ENCODE measurements at places on chromosomes 16 and 17.

DNA sequence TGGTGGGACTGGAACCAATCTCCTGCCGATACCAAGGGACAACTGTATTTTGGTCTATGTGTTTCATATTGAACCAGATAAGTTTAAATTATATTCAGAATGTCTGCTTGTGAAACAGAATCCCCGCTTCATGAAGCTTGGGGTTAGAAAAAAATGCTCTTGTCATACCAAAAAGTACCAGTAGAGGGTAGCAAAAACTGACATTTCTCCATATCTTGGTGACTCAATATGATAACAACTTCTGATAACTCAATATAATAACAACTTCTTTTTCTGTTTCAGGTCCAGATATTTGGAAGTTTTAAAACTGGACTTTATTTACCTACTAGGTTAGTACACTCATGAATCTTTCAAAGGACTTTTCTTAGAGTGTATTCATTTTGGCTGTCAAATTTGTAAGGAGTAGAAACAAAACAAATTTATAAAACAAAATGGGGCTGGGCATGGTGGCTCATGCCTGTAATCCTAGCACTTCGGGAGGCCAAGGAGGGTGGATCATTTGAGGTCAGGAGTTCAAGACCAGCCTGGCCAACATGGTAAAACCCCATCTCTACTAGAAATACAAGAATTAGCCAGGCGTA, 52.3 kb upstream of the ADCY7 start:
- peaks cover 8% of the 10 kb centered on the region for H3K4me1 ChIP-seq
- H3K27me3 ChIP-seq = no peaks in the 10 kb centered on the region
- no peak overlapping the region for H3K4me3 ChIP-seq
- H3K36me3 ChIP-seq = peaks cover 3% of the 10 kb centered on the region
- no peak for DNase-seq

GRCh38 chr17:83098241-83099085, 19.1 kb downstream of the METRNL start:
- H3K4me1 ChIP-seq = peaks cover 24% of the 10 kb centered on the region
- DNase-seq = no peak
- H3K27me3 ChIP-seq = no peaks in the 10 kb centered on the region

DNA sequence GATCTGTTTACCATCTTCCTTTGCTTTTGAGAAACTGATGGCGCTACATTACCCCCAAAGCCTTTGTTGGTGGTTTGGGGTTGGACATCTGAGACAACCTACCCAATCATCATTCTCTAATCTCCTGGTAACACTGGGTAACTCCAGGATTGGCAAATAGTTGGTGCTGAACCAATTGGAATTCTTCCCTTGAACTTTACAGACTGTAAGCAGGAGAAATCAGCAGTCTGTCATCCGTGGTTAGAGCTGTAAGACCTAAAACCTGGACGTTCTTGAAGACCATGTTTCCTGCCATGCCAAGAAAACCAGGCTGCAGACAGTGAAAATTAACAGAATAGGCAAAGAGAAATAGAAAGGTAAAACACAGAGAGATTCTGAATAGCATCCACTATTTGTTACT, 398.8 kb upstream of the SALL1 start:
- H3K27me3 ChIP-seq = peaks cover 26% of the 10 kb centered on the region
- no peak overlapping the region for H3K27ac ChIP-seq
- H3K4me1 ChIP-seq = peaks cover 28% of the 10 kb centered on the region
- H3K4me3 ChIP-seq = no peak overlapping the region
- DNase-seq = no peak

DNA sequence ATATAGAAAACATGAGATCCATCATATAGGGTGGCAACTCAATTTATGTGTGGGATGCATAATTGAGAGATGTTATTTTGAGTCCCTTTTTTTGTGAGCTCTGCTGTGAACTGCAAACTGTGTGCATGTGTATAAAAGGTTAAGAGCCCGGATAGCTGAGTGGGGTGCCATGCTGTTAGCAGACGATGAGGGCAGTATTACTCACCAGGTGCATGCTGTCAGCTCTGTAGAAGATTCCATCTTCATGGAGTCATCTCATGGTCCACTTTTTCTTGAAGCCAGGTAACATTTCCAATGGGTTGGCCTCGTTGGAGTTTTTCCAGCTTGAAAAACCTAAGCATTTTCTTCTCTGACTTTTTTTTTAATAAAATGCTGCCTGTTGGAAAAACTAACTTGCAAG, 43.0 kb upstream of the RHBDL3 start:
- no peak for DNase-seq
- H3K4me3 ChIP-seq = no peak overlapping the region
- no peak overlapping the region for H3K27ac ChIP-seq
- peaks cover 3% of the 10 kb centered on the region for H3K36me3 ChIP-seq

GRCh38 chr16:83772806-83773205, 35.0 kb upstream of the HSBP1 start:
- no peak overlapping the region for H3K4me3 ChIP-seq
- DNase-seq = no peak
- H3K4me1 ChIP-seq = no peaks in the 10 kb centered on the region
- H3K27me3 ChIP-seq = peaks cover 4% of the 10 kb centered on the region
